Lung microvascular endothelial cell (primary cell): ENCODE measurements at places on chromosomes 16 and 17. TPM values are rescaled to one million over a fixed set of nuclear protein-coding genes. Genes with fewer than 3 reads are reported as not detected.

The EFNB3 gene
- total RNA-seq, result 0.20 and 0.22 TPM in 2 replicates

The C16orf96 gene
- total RNA-seq, result under 0.01 TPM in 1 of 2 replicates, not detected in the other

The GDPD1 gene
- total RNA-seq, result 0.79 and 1.1 TPM in 2 replicates

The CDRT15 gene
- not detected in 2 replicates for total RNA-seq

The NLRC3 gene
- total RNA-seq, result 2.6 and 2.8 TPM in 2 replicates

The GRAPL gene
- total RNA-seq, result 23.3 and 108 TPM in 2 replicates

The SGCA gene
- total RNA-seq, result not detected in 2 replicates

The JMJD6 gene
- total RNA-seq, result 10.5 and 15.1 TPM in 2 replicates

The HNF1B gene
- not detected in 2 replicates for total RNA-seq

The TPSB2 gene
- total RNA-seq, result not detected in 2 replicates

The SRCIN1 gene
- total RNA-seq, result under 0.01 TPM in 2 replicates

The CNTNAP1 gene
- 6.7 and 15.3 TPM in 2 replicates for total RNA-seq

The SDR42E2 gene
- 0.20 and 0.22 TPM in 2 replicates for total RNA-seq

The MARVELD3 gene
- 0.22 TPM in 1 of 2 replicates, not detected in the other for total RNA-seq

The UMOD gene
- not detected in 2 replicates for total RNA-seq

The ST6GALNAC2 gene
- total RNA-seq, result not detected in 2 replicates

The CTCF gene
- 17.2 and 24.8 TPM in 2 replicates for total RNA-seq

The NR1D1 gene
- 0.65 and 1.2 TPM in 2 replicates for total RNA-seq

The TBC1D26 gene
- total RNA-seq, result not detected in 2 replicates

The OR1D5 gene
- not detected in 2 replicates for total RNA-seq

The CFAP97D1 gene
- total RNA-seq, result not detected in 2 replicates

The CLDN7 gene
- 0.99 and 7.0 TPM in 2 replicates for total RNA-seq

The PRSS36 gene
- 0.22 and 0.99 TPM in 2 replicates for total RNA-seq

The CCL13 gene
- not detected in 2 replicates for total RNA-seq

The SLC47A2 gene
- total RNA-seq, result not detected in 2 replicates

The HASPIN gene
- 1.6 and 3.3 TPM in 2 replicates for total RNA-seq

The PRSS53 gene
- total RNA-seq, result 0.40 and 0.44 TPM in 2 replicates

The CCDC144A gene
- under 0.01 and 2.6 TPM in 2 replicates for total RNA-seq

The TPPP3 gene
- total RNA-seq, result 0.22 TPM in 1 of 2 replicates, not detected in the other

The PPP1R1B gene
- total RNA-seq, result not detected in 2 replicates

The CMTM4 gene
- total RNA-seq, result 5.4 and 7.6 TPM in 2 replicates

The CDH8 gene
- total RNA-seq, result not detected in 2 replicates

The TBC1D3 gene
- 0.44 and 1.8 TPM in 2 replicates for total RNA-seq

The ICAM2 gene
- 257 and 282 TPM in 2 replicates for total RNA-seq

The SLFN5 gene
- 16.3 TPM in 2 replicates for total RNA-seq

The ATP2A3 gene
- under 0.01 TPM in 2 replicates for total RNA-seq

The OSGIN1 gene
- 0.60 and 1.3 TPM in 2 replicates for total RNA-seq

The MTHFSD gene
- 7.1 and 7.2 TPM in 2 replicates for total RNA-seq

The TMC5 gene
- total RNA-seq, result not detected in 2 replicates

The ZNF319 gene
- 1.7 and 2.4 TPM in 2 replicates for total RNA-seq

The ABCC11 gene
- total RNA-seq, result under 0.01 TPM in 1 of 2 replicates, not detected in the other

The MYO19 gene
- 28.5 and 33.3 TPM in 2 replicates for total RNA-seq

The PRKCB gene
- total RNA-seq, result under 0.01 TPM in 1 of 2 replicates, not detected in the other

The MLX gene
- total RNA-seq, result 22.9 and 35.9 TPM in 2 replicates

The TMEM114 gene
- total RNA-seq, result not detected in 2 replicates

The TRPV3 gene
- under 0.01 TPM in 1 of 2 replicates, not detected in the other for total RNA-seq

The KRT13 gene
- total RNA-seq, result under 0.01 TPM in 1 of 2 replicates, not detected in the other
